ENCODE measurements at places on chromosomes 11 and 22.

DNA sequence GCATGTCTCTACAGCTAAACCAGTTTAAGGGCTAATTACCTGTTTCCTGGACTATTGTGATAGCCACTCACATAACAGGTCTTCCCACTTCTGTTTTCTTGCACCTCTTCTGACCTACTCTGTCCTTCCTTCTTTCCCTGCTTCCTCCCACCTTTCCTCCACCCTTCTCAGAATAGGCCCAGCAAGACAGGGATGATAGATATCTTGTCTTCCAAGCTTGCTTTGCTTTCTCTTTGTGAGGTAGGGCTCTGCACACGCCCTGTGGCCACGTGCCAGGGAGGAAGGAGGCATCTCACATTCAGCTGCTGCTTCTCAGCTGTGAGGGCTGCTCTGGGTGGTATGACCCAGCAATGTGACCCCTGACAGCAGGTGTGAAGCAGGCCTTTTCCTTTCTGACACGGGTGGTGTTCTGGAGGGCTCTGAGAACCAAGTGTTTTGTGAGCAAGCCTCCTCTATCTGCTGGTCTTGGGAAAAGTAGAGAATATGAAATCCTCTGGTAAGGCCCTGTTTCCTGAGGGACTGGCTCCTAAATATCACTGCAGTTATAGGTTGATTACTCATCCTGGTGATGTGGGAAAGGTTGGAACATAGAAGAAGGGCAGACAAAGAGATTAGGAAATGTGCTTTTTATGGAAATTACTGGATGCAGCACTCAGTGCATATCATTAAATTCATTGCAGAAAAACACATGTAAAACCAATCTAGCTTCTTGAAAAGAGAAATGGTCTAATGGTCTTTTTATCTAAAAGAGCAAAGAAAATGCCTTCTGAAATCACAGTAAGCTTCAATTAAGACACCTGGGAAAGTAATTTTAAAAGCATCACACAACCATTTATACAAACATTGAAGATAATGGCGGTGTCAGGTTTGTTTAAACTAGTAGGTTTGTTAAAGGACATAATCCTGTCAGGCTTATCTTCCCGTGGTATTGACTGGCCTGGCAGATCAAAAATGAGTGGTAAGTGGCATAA lies 8.5 kb downstream of the AMOTL1 start:
- peak; percentile 62 for DNase-seq

- DNase-seq: no peak
Measured at GRCh38 chr11:4482445-4482844, at the start of gene OR52K1. OR52K1 (plus strand) TSS chr11:4482646; CDS start chr11:4488901, 6,255 bp downstream.

DNA sequence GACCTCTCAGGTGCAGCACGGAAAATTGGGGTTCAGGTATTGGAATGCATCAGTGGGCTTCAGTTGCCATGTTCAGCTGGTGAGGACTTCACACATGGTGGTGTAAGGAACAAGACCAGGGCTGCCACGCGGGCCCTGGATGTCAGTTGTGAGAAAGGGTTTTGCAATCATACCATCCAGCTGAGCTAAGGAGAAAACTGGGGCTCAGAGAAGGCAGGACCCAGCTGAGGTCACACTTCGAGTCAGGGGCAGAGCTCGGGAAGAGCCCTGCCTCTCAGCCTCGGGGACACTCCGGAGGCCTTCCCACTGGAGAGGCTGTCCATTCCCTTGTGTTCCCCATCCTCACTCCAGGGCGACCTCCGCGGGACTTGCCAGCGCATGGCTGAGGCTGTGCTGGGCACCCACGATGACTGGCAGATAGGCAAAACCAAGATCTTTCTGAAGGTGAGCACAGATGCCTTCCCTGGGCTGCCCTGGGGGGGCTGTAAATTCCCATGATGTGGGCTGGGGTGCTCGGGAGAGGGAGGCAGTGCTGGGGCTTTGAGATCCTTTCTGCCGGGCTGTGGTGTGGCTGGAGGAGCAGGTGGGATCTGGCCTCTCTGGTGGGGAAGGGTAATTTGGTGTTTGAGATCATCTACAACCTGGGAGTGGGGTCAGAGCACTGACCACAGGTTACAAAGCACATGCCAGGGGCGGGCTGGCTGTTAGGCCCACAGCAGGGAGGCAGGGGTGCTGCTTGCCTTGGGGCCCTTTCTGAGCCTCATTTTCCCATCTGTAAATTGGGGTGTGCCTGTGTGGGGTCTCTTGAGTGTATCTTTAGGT lies 47.2 kb downstream of the MYO7A start:
- no peak for DNase-seq

- DNase-seq: no peak
Measured at GRCh38 chr11:59754859-59755700, at the start of gene STX3. STX3 (plus strand) TSS chr11:59755376; CDS start chr11:59755606, 230 bp downstream.

DNA sequence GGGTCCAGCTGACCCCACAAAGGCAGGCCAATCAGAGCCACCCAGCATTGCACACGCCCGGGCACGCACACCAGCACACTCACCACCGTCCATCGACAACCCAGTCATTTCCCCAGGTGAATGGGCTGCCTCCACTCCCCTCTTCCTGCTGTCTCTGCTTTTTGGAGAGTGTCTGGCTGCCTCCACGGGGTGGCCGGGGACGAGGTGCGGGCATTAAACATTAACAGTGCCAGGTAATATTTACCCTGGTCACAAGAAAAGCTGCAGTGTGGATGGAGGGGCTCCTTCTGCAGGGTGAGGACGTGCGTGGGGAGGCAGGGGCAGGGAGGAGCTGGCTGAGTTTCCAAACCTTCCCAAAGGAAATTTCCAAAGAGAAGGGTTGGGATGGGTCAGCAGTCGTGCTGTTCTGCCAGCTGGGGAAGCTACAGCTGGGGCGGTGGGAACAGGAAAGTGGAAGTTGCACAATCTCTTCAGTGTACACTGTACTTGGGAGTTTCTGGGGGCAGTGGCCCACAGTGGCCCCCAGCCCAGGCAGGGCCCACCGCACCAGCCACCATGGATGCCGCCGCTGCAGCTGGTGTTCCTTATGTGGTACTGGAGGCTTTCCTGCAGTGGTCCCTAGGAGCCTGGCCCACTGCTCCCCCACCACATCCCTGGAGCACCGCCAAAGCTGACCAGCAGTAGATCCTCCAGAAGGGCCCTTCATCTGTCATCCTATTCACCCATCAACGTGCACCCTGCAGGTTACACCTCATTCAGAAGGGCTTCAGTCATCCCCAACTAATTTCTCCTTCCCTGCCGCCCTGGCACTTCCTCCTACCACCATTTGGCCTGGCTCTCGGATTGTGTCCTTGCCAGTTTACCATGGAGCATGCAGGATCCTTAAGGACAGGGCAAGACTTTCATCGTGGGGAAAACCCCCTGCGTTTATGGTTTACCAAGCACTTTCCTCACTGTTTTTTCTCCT lies at the start of gene FXYD2:
Gene FXYD2 (minus strand): TSS at position 174 of the 967 bp plus-strand sequence. CDS start 66 bp downstream, at position 108.
- no peak for DNase-seq

DNA sequence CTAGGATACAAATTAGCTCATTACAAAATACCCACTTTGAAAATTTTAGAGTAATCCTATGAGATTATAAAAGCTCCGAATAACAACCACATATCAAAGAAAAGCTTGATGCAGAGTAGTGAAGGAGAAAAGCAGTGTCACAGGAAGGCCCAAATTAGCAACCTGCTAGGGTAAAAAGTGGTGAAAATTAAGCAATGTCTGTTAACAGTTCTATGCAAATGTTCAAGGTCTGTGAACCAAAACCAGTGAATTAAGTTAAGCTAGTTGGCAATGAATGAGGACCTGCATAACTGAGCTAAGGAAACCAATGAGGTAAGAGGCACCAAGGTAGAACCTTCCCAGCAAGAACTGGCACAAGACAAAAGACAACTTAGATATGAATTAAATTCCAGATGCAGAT lies 29.6 kb downstream of the PRDM10 start:
- no peak for DNase-seq

DNA sequence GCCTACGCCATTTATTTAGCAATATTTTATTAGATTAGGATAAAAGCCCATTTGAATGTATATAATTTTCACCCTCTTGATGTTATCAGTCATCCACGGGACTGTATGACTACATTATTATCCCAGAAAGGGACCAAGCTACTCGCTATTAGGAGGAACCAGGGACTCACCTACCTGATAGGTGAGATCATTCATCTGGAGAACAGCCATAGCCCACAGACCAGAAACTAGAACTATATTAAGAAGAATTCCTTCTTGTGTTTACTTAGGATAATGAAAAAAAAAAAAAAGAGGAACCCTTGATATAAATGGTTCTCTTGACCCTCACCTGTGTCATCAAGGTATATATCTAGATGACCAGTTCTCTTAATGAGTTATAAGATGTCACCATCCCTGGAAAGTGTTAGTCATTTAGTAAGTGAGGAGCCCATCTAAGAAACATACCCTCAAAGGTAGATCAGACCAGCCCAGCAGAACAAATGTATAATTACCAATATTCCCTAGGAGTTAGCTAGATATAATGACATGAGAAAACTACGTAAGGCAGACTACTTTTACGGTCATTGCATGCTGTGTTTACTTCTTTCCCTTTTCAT lies 8.0 kb downstream of the SIK3 start:
- no peak for DNase-seq

GRCh38 chr11:27795955-27796861 lies 96.0 kb upstream of the BDNF start:
- DNase-seq: no peak

DNA sequence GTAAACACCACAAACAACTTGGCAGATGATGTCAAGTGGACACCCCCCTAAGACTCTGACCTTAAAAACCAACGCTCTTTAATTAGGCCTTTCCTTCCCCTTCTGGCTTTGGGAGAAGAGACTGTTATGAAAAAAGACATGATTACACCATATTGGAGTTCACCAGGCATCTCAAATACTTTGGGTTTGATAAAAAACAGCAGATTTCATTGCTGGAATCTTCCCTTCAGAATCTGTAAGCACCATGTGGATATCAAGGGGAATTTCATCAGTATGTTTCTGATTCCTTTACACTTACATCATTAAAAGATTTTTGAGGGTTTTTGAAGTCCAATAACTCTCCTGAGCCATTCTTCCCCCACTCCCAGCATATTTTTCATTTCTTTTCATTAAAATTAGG lies 85.6 kb downstream of the KIRREL3 start:
- peak; percentile 55 for DNase-seq

DNA sequence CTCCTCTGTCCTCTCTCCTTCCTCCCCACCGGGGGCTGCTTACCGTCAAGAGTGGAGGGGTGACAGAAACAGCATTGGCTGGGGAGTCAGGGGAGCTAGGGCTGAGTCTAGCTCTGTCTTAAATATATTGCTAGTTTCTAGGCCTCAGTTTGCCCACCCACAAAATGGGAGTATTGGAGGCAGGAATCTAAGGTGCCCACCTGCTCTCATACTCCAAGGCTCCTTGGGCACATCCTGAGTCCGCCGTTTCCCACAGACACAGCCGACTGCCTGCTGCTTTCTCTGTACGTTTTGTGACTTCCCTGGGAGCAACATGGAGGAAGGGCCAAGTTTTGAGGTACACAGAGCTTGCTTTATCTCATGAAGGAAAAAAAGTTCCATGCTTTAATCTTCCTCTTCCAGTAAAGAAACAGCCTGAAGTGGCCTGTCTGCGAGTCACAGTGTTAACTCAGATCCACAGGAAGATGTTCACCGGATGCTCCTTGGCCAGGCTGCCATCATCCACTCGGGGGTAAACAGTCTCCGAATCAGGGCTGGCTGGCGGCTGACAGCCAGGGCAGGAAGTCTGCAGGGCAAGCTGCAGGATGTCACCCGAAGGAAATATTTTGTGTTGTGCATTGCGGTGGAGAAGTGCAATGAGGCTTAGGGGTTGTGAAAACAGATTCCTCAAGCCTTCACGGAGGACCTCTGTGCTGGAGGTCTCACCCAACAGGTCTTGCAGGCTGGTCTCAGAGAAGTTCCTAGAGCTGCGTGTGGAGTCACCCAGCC lies 11.0 kb upstream of the CERK start:
- DNase-seq: no peak

DNA sequence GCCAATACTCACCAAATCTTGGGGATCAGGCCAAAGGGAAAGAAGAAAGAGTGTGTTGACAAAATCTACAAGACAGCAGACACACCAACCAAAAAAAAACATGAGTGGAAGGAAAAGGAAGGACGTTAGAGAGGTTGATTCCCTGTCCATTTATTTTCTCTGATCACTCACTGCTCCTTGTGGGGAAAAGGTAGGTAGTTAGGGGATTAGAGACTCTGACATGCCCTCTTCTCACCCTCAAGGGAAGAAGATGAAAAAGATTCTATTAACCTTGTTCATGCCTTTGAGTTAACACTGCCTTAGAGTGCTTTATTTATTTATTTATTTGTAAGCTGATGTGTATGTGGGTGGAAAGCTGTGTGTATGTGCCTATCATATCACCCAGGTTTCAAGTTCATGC lies at the start of gene OR52H1:
Gene OR52H1 (minus strand): TSS at position 101 of the 400 bp plus-strand sequence. CDS start 3,035 bp downstream, outside the sequence.
- no peak for DNase-seq

DNA sequence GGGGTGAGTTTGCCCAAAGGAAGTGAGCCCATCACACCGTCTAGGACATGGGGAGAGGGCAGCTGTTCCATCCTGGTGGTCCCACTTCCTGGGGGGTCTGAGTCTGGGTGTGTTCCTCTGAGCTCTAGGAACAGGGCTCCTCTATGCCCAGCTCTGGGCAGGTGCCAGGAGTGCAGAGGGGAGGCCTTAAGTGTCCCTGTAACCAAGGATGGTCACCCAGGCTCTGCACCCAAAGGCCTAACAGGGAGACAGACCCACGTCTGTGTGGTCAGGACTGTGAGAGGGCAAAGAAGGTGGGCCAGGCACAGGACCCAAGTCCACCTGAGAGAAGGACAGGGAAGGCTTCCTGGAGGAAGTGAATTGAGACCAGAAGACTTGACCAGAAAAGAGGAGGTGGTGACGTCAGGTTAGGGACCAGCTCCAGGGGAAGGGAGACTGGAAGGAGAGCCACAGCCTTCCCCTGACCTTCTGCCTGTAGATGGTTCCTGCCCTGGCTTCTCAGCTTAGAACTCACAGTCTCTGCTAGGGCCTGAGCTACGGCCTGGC lies 11.3 kb upstream of the TCF20 start:
- DNase-seq: no peak

DNA sequence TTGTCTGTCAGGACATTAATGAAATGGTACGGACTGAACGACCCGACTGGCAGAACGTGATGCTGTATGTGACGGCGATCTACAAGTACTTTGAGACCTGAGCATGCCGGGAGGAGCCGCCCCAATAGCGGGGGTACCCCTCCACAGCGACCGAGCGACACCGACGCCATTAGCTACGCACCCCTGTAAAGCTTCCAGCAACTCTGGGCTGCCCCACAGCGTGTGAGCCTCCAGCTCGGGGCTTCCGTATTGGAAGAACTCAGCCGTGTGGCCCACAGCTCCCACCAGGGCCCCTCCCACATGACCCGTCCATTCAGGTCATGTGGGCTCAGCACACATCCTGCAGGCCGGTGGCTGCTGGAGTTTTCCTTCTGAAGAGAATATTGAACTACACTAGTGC lies 12.9 kb upstream of the ADORA2A start:
- no peak for DNase-seq

DNA sequence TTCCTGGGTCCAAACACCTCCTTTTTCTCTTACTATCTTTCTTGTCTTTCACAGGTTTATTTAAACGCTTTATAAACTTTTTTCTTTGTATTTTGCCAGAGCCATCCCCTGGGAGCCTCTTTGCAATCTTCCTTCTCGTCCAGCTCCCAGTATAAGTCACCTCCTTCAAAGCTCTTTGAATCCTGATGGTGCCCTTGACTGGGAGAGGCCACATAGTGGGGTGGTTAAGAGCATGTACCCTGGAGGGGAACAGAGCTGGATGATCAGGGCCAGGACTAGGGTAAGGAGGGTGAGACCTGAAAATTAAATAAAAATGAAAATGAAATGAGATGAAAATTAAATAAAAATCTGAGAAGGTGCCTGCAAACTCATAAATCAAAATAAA lies 155.0 kb downstream of the FBXO7 start:
- DNase-seq: no peak

- no peak for DNase-seq
Measured at GRCh38 chr11:73188301-73188700, 29.8 kb upstream of the P2RY2 start.

GRCh38 chr11:2747248-2748027 lies 47.6 kb upstream of the KCNQ1OT1 start:
- no peak for DNase-seq

All from GM04504 (cell line).